Progenitor cell of endocrine pancreas (in vitro differentiated cells): ENCODE measurements at places on chromosomes 2 and 18.

- DNase-seq: no peak
Observed at GRCh38 chr2:195562570-195563566, 94.2 kb upstream of the SLC39A10 start.

DNA sequence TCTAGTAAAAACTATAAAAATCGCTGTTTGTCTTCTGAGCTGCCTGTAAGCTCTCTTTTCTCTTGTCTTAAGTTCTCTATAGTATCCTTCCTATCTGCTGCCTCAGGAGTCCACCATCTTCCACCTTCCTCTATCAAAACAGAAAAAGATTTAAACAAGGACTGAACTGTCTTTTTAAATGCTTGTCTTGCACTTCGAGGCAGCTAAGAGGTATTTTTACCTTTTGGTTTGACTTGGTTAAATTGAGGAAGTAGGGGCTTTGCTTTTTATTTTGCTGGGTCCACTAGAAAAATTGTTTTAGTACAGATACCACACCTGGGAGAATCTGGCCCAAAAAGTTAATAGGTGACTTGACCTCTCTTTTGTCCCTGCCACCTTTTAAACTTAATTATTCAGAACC, 12.2 kb downstream of the SESTD1 start:
- DNase-seq: no peak

GRCh38 chr2:164840930-164841718, 499 bp downstream of the COBLL1 start:
- DNase-seq: peak; percentile 51

- no peak for DNase-seq
Observed at GRCh38 chr2:240814280-240814679, 5.7 kb downstream of the KIF1A start.

GRCh38 chr18:64201781-64202180, 52.9 kb upstream of the LINC00305 start:
- no peak for DNase-seq

- no peak for DNase-seq
Observed at GRCh38 chr2:99613980-99614379, 124.2 kb upstream of the REV1 start.

DNA sequence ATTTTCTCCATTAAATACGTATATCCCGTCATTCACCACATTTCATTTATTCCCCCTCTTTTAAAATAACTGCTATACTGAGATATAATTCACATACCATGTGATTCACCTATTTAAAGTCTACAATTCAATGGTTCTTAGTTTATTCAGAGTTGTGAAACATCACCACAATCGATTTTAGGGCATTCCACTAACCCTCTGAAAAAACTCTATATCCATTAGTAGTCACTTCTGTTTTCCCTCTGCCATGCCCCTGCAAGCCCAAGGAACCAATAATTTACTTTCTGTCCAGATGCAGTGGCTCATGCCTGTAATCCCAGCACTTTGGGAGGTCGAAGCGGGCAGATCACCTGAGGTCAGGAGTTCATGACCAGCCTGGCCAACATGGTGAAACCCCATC, 95.5 kb upstream of the FZD5 start:
- DNase-seq: no peak

DNA sequence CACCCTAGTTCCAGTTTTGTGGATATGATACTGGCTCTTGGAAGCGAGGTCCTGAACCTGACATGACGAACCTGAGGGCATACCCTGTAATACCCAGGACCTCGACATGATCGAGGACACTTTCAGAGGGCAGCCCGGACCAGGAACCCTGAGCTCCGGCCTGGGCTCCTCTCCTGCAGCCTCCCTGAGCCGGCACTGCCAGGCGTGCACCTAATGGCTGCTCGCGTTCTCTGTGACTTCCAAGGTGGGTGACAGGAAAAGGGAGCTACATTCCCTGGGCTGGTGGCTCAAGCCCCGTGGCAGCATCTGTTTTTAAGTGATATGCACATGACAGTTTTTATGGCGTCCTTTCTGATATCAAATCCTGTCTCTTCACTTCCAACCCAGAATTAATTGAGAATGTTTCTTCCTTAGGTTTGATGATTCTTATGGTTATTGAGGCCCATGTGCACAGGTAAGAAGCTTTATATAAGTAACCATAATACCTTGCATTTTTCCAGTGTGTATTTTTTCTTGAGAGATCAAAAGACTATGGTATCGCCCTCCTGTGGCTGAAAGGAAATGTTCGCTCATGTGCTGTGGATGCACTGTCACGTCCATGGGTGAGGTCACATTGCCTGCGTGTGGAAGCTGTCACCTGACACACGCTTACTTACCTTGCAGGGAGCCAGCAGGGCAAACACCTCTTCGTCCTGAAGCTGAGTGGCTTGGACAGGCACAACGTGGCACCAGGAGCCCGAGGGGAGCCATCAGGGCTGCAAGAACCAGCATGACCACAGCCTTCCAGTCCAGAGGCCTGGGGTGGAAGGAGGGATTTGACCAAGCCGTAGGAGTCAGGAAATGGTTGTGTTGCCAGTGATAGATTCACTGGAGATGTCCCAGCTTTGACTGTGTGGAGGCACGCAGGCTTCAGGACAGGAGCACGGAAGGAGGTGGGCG, 367.4 kb upstream of the MYT1L start:
- DNase-seq: no peak

GRCh38 chr2:8704906-8705305, 23.1 kb downstream of the ID2 start:
- DNase-seq: no peak

DNA sequence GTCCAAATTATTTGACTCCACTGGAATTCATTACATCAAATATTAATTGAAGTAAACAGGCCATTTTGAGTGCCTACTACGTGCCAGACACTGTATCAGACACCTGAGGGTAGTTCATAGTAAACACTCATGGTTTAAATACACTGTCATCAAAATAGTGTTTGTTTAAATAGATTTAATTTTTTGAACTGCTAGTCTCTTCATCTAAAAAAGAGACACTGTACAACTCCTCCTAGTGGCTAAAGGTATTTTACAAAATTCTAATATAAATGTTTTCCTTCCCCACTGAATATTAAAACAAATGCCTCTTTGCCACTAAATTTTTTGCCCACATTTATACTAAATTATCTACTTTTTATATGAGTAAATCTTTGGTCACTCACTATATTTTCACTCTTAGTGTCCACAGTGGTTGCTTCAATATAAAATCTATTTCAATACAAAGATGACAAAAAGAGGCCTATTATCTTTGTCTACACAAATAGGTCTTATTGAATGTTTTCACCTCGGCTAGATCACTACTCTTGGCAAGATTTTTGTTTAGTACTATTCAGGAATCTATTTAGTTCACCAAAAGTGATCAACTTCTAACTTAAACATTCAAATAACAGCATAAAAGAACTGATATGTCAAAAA, 122.1 kb downstream of the TMEM247 start:
- DNase-seq: no peak

DNA sequence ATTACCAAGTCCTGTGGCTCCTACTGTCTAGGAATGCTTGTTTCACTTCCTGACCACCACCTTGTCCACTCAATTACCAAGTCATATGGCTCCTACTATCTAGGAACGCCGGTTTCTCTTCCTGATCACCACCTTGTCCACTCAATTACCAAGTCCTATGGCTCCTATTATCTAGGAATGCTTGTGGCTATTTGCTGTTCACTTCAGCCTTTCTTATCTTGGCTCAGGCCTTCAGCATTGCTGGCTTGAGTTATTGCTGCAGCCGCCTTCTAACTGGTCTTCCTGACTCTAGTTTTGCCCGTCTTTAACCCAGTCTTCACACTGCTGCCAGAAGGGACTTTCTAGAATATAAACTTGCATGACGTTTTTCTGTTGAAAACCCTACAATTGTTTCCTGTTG, 82.5 kb upstream of the GAREM1 start:
- DNase-seq: no peak

DNA sequence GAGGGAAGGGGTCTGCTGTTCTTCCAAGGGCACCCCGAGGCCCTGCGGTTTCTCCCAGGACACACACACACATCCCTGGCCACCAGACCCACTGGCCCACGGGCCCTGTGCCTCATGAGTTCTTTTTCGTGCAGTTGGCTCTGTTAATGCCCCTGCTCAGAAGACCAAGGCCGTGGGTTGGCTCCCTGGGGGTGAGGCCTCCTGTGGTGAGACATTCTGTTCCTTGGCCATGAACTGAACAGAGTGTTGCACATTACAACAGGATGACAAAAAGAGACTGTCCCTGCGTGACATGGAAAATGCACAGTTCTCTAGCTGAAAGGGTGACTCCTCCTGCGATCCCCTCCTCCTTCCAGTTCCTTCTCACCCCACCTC, 30.7 kb downstream of the SH2D6 start:
- no peak for DNase-seq

- no peak for DNase-seq
Observed at GRCh38 chr2:5491523-5491922, 200.7 kb upstream of the SOX11 start.

DNA sequence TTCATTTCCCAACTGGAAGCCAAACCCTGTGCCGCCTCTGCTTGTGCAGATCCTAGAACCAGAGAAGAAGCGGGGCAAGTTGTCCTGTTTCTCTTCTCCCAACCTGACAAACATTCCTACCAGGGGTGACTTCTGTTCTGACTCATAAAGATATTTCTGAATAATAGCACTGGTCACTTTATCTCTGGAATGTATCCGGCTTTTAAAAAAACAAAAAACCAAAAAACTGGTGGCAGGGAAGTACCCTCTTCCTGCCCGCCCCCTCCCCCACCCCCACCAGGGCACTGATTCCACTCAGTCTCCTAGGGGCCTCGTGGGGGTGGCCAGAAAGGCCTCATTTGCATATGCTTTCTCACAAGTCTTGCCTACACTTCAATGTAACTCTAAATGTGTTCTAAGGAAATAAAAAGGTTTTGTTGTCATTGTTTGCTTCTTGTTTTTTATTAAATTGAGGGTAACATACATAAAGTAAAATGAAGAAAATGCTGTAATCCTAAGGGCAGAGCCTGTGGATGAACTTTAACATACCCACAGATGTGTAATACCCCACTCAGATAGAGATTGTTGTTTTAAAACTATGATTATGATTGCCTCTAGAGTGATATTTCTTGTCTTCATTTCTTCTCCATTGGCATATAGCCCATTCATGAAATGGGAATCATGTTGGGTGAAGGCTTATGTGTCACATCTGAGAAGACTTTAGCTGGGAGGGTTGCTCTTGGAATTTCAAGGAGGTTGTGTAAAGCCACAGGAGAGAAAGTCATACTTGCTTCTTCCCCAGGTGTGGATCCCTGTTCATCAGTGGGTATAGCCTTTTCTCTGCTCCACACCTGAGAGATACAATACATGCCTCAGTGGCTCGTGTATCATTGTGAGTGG, 5.3 kb upstream of the FOSL2 start:
- no peak for DNase-seq

- no peak for DNase-seq
Observed at GRCh38 chr2:135662088-135662487, 79.6 kb upstream of the UBXN4 start.

DNA sequence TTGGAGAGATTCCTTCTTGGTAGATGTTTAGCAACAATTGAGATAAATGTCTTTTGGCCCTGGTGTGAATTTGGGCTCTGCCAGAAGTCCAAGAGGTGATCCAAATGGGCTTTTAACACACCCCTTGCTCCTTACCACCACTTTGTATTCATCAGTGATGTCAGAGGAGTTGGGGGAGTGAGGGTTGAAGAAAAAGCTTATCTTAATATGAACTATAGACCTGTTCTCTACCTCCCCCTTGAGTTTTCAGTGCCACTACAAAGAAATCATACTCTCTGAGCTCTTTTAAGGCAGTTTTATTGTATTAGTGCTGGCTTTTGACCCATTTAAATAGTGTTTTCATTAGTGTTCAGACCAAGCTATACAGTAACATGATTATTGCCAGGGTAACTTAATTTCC, 229.1 kb downstream of the PHLPP1 start:
- no peak for DNase-seq

- no peak for DNase-seq
Observed at GRCh38 chr18:56795381-56795780, 144.2 kb downstream of the WDR7 start.

GRCh38 chr2:238290091-238290509, 1.7 kb upstream of the PER2 start:
- peak; percentile 51 for DNase-seq

DNA sequence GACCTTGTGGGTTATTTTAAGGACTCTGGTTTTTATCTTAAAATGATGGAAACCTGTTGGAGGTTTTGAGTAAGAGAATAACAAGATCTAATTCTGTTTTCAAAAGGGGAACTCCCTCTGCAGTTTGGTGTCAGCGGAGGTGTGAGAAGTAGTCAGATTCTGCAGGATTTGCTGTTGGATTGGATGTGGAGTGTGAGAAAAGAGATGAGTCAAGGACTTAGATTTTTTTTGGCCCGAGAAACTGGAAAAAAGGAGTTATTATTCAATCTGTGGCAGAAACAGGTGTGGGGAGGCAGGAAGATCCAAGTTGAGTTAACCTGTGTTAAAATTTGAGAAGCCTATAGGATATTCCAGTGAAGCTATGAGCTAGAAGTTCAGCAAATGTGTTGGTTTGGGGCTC, 337.2 kb upstream of the FANCL start:
- DNase-seq: no peak

DNA sequence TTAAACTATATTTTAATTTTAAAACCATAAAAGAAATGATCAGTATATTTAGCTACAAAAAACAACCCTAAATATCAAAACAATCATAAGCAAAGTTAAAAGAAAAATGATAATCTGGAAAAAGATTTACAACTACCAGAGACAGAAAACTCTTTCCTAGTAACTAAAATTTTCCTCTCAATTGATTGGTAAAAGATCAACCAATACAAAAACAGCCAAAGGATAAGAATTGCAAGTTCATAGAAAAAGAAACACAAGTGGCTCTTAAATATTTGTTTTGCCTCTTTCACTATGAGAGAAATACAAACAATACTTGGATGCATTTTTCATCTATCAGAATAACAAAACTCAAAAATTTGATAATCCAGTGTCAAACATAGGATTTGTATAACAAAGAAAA, 101.8 kb upstream of the ZC3H15 start:
- no peak for DNase-seq

- no peak for DNase-seq
Observed at GRCh38 chr2:96092951-96093350, 23.4 kb downstream of the ADRA2B start.

DNA sequence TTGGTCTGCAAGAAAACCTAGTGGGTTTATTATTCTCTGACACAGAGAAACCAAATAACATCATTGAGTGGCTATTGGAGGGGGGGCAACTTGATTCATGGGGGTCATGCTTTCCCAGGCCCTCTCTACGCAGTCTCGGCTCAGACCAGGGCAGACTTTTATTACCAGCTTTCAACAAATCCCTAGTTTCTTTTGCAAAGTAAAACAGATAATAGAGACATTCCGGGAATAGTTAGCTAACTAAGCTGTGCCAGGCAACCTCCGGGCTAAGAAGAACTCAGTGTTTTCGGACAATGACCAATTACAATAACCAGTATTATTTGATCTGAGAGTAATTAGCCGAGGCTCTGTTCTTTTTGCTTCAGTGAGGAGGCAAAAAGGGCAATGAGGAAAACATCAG, 66.3 kb downstream of the CDK15 start:
- no peak for DNase-seq

DNA sequence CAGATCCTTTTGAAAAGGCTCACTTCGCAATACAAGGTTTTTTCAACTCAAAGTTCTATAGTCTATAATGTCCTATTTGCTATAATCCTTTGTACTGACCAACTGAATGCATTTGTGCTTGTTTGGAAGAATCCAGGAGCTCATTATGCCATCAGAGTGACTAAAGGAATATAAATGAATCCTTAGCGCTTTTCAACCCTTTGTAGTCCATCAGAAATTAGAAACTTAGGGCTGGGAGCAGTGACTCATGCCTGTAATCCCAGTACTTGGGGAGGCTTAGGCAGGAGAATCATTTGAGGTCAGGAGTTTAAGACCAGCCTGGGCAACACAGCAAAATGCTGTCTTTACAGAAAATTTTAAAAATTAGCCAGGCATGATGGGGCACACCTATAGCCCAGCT, 330.2 kb upstream of the CHAC2 start:
- DNase-seq: no peak
